Stimulated activated CD4-positive, alpha-beta T cell treated with anti-CD3 and anti-CD28 coated beads, Interleukin-12 subunit alpha, Interleukin-12 subunit beta, amount 100 ng/mL, for 4 hours (primary cell): ENCODE measurements at places on chromosomes 12 and 14.

- no peak for DNase-seq
Observed at GRCh38 chr12:8035440-8036010, 3.0 kb downstream of the FOXJ2 start.

DNA sequence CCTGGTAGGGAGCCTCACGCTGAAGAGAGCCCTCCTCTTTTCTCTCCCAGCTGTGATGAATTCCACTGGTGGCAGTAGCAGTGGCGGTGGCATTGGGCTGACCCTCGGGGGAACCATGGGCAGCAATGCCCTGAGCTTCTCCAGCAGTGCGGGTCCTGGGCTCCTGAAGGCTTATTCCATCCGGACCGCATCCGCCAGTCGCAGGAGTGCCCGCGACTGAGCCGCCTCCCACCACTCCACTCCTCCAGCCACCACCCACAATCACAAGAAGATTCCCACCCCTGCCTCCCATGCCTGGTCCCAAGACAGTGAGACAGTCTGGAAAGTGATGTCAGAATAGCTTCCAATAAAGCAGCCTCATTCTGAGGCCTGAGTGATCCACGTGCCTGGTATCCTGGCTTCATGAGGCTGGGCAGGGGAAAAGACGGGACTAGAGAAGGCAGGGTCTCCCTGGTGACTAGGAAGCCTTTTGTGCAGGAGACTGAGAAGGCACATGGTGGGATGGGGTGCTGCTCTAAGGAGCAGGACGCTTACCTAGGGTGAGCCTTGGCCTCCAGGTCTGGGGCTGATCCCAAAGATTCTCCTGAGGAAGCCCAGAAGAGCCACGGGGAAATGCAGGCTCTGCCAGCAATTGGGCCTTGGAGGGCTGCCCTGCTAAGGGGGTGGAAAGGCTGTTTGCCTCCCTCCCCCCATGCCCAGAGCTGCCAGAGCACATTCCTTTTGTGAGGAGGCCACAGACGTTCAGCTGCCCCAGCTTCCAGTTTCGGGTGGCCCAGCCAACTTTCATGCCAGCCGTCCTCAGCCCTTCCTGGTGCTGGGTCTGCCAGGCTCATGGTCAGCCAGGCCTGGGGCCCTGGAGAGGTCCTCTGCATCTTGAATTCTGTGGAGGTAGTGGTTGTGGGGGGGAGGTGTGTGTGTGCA is 15.8 kb downstream of the KRT7 start:
- DNase-seq, result no peak

DNA sequence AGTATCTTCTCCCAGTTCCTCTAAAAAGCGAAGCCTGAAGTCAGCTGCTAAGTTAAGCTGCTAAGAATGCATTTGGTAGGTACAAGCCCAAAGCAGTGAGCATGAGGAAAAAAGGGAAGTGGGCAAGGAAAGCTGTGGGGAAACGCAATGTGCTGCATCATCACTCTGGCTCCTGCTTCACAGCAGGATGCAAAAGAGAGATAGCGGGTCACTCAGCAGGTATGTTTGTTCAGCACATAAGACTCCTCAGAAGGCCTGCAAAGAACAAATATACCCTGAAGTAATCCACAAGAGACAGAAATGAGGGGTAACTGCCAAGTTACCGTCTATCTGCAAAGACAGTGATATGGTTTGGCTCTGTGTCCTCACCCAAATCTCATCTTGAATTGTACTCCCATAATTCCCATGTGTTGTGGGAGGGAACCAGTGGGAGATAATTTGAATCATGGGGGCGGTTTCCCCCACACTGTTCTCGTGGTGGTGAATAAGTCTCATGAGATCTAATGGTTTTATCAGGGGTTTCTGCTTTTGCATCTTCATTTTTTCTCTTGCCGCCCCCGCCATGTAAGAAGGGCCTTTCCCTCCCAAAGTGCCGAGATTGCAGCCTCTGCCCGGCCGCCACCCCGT is 127.4 kb upstream of the EGLN3 start:
- DNase-seq, result no peak

GRCh38 chr14:26180221-26180620 is 417.6 kb downstream of the NOVA1 start:
- DNase-seq, result no peak

DNA sequence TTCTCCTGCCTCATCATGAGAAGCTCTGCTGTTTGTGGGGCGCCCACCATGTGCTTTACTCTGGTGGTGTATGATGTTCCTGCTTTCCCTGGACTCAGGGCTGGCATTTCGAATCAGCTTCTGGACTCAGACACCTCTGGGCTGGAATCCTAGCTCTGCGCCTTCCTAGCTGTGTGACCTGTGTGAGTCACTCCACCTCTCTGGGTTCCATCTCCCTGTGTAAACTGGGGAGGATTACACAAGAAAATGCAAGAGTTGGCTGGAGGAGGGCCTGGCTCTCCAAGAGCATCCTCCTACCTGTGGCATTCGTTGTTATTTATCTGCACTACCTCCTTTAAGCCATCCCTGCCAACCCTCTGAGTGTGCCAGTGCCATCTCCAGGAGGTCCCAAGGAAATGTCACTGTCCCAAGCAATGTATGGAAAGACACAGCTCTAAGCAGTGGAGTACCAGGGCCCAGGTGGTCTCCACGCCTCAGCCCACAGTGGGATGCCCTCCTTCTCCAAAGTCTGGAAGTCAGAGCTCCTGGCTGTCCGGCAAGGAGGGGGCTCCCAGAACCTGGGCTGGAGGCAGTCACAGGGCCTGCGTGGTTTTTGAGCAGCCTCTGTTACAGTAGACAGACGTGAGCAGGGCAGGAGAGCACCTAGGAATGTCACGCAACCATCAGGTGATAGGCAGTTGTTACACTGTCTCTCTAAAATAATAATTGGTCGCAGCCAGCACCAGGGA is 7.3 kb upstream of the TNFAIP2 start:
- no peak for DNase-seq
